ENCODE measurements at places on chromosomes 4 and X.

GRCh38 chr4:145851511-145852201 is 87.0 kb downstream of the ZNF827 start:
- no peak for DNase-seq

DNA sequence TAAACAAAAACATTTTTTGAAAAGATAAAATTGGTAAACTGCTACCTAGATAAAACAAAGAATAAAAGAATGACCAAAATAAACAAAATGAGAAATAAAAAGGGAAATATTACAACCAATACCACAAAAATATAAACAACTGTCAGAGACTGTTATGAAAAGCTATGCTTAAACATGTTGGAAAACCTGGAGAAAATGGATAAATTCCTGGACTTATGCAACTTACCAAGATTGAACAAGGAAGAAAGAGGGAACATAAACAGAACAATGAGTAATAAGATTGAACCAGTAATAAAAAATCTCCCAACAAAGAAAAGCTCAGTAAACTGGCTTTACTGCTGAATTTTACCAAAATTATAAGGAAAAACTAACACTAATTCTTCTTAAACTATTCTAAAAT is 518.7 kb downstream of the GRXCR1 start:
- DNase-seq = no peak

DNA sequence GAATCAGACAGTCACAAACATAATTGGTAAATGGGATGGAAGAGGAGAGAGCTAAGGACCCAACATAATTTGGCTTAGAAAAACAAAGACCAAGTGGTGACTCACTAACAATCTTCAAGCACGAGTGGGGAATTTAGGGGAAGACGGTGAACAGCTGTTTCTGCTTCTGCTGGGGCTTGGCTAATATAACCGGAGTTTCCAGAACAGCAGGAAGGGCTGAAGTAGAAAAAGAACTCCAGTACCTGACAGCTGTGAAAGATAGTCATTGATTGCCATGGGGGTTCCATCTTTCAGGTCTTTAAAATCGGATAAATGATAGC is 290.9 kb upstream of the LDB2 start:
- no peak for DNase-seq

- DNase-seq = no peak
Observed at GRCh38 chr4:139054791-139055505, 39.4 kb downstream of the NOCT start.

DNA sequence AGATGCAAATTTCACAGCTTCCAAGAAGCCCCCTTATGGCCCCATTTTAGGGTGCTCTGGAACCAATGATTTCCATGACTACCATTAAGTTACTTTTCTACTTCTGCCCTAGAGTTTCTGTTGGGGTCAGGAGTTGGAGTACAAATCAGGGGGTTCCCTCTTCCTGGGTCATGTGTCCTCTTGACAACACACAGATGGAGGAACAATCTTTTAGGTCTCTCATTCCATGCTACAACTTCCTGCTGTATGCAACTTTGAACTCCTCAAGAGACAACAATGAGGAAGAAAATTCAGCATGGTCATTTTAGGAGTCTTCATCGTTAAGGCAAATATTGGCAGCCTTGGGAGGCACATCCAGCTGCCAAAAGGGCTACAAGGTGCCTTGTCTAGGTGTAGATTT is 79.7 kb downstream of the SEL1L3 start:
- DNase-seq = no peak

DNA sequence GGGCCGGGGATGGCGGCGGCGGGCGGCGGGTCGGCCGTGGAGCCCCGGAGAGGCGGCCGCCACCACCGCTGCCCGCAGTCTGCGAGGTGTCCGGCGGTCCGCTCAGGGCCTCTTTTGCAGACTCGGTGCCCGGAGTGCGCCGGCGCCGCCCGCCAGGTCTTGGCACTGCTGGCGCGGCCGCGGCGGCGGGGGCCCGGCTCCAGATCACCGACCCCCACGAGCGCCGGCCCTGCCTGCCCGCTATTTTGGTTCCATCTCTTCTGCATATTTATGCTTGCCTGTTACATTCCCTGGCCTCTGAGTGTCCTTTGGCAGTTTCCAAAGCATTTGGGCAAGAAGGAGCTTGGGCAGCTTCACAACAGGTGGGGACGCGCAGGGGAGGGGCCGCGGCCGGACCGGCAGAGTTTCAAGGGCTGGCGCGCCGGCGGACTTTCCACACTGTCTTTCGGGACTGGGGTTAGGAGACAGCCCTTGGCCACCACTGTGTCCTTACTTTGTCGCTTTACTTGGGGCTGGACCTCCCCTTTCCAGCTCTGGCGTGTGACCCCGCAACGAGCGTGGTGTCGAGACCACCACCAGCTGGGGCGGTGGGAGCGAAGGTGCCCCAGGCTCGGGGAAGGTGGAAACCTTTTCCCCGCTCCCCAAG is 668 bp upstream of the TAPT1 start:
- DNase-seq = peak; percentile 35

- no peak for DNase-seq
Observed at GRCh38 chr4:55336138-55337034, 9.7 kb upstream of the SRD5A3 start.

- DNase-seq = no peak
Observed at GRCh38 chr4:41209187-41209586, 5.2 kb downstream of the APBB2 start.

- DNase-seq = no peak
Observed at GRCh38 chr4:173508386-173509035, 21.5 kb downstream of the HAND2 start.

DNA sequence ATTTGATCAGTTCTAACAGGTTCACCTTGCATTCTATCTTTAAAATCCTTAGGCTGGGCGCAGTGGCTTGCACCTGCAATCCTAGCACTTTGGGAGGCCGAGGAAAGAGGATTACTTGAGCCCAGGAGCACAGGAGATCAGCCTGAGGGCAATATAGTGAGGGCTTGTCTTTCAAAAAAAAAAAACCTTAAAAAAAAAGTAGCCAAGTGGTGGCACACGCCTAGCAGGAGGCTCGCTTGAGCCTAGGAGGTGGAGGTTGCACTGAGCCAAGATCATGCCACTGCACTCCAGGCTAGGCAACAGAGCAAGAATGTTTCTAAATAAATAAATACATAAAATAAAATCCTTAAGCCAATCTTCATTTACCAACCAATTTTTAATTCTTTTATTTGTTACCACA is 75.6 kb downstream of the PRSS12 start:
- no peak for DNase-seq

- DNase-seq = no peak
Observed at GRCh38 chrX:97145934-97146333, 262.2 kb downstream of the RPA4 start.

- DNase-seq = no peak
Observed at GRCh38 chrX:123358457-123358856, 174.4 kb downstream of the GRIA3 start.

DNA sequence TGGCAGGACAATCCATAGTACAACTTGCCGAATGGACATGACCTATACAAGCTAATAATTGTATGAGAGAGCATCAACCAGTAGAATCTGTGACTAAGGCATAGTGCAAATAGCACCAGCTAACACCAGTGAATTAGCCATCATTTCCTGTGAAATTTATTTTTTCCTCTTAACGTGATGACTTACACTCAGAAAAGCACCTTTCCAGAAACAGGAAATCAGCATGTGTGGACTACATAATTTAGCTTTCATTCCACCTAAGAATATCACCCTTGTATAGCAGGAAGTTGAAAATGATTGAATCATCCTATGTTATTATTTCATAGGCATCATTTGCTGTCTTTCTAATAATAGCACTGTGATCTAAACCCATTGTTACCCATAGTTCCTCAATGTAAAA is 1393.4 kb upstream of the PCDH7 start:
- DNase-seq = no peak

- DNase-seq = no peak
Observed at GRCh38 chr4:186840222-186840701, 116.6 kb upstream of the FAT1 start.

- DNase-seq = no peak
Observed at GRCh38 chr4:139611391-139611790, 54.2 kb upstream of the MGST2 start.

DNA sequence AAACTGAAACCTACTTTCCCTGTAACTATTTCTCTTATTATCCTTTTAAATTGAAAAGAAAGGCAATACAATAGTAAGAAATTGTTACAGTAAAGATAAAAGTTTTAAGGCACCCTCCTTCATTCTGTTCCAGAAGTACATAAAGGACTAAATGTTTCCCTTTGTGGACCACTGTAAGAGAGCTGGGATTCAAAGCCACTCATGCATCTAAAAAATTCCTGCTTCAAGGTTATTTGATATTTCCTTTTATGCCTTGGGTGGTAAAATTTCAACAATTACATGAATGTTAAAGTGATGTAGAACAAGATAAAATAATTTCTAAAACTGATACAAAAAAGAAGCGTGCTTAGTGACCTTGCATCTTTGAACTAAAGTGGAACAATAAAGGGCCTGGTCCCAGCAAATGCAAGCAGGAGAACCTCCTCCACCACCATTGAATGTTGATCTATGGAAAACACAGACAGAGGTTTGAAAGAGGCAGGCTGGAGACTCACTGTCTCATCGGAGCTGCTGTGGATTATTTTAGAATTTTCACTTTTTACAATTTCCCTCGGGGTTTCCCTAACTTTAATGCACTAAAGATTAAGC is 42.3 kb upstream of the PRSS12 start:
- DNase-seq = no peak

Data from stimulated activated CD4-positive, alpha-beta T cell treated with anti-CD3 and anti-CD28 coated beads, Interleukin-4, amount 100 ng/mL, for 48 hours (primary cell).